Mesenchymal stem cell (in vitro differentiated cells and primary cell): ENCODE measurements at places on chromosomes 5 and 9.

DNA sequence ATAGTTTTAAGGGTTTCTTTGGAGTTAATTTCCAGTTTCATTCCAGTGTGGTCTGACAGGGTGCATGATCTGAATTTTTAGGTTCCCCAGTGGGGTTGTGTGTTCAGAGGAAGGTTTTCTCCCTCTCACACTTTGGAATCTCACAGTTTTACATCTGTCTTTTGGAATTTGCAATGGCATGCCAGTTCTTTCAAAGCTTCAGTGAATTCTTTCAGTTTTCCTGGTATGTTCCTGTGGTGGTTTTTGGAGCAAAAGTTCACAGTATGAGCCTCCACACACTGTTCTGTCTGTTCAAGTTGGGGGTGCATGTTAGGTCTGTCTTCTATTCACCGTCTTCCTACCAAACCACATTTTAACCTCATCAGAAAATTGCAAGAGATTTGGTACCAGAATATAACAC, 624.2 kb downstream of the KCTD16 start:
- H3K27ac ChIP-seq, result no peak overlapping the region
- no peak overlapping the region for H3K4me3 ChIP-seq
- H3K27me3 ChIP-seq, result no peaks in the 10 kb centered on the region
- DNase-seq, result peak; percentile 1
- H3K4me1 ChIP-seq, result no peaks in the 10 kb centered on the region
- no peaks in the 10 kb centered on the region for H3K36me3 ChIP-seq

DNA sequence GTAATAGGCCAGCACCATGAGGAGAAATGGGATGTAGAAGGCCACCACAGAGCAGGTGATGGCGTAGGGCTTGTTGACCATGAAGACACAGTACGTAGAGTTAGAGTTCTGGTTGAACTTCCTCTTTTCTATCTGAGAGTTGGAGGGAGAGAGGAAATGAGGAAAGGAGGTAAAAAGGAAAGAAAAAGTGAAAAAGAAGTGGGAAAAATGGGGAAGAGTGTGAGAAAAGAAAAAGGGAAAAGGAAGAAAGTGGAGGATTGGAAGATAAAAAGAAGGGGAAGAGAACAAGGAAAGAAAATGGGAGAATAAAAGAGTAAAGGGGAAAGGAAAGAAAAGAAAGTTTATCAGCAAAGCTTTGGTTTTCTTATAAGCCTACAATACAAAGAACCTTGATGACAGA, 126.1 kb downstream of the FBXO38 start:
- no peaks in the 10 kb centered on the region for H3K27me3 ChIP-seq
- H3K4me1 ChIP-seq, result no peaks in the 10 kb centered on the region
- no peaks in the 10 kb centered on the region for H3K36me3 ChIP-seq
- no peak overlapping the region for H3K4me3 ChIP-seq

DNA sequence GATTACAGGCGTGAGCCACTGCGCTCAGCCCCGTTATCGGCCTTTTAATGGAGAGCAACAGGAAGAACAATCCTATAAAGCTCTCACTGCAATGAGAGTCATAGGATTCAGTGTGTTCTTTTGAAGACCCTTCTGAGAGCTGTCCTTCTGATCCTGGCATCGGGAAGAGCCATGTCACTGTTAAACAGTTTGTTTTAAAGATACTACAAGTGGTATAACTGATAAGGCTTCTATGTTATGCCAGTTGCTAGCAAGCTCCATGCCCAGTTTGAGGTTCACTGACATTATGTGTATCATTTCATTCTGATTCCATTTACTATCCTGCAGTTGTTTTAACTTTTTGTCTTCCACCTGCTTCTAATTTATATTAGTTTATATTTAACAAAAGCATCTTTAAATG, 55.8 kb downstream of the GNAQ start:
- peaks cover 4% of the 10 kb centered on the region for H3K4me1 ChIP-seq
- no peaks in the 10 kb centered on the region for H3K36me3 ChIP-seq
- H3K4me3 ChIP-seq, result no peak overlapping the region
- no peak for DNase-seq

DNA sequence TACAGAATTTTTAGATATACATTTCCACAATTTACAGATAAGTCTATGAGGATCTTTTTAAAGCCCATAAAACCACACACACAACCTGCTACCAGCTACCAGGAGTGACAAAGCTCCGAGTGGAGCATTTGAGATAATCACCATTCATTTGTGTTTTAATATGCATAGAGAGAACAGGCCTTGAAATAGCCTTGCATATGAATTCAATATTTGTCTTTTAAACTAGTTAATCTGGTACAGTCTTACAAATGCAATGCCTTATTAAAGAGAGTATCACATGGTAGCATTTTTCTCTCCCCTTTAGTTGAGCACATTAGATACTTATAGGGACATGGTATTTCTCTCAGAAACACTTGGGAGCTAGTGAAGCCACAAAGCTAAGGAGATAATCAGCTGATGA, 49.1 kb downstream of the SEMA5A start:
- H3K4me1 ChIP-seq, result peaks cover 2% of the 10 kb centered on the region
- DNase-seq, result no peak
- no peaks in the 10 kb centered on the region for H3K27me3 ChIP-seq
- H3K36me3 ChIP-seq, result no peaks in the 10 kb centered on the region

- no peak overlapping the region for H3K27ac ChIP-seq
- no peaks in the 10 kb centered on the region for H3K27me3 ChIP-seq
- peaks cover 3% of the 10 kb centered on the region for H3K36me3 ChIP-seq
- DNase-seq, result peak; percentile 30
- H3K4me3 ChIP-seq, result no peak overlapping the region
Observed at GRCh38 chr5:120655828-120656435, 191.8 kb downstream of the PRR16 start.

DNA sequence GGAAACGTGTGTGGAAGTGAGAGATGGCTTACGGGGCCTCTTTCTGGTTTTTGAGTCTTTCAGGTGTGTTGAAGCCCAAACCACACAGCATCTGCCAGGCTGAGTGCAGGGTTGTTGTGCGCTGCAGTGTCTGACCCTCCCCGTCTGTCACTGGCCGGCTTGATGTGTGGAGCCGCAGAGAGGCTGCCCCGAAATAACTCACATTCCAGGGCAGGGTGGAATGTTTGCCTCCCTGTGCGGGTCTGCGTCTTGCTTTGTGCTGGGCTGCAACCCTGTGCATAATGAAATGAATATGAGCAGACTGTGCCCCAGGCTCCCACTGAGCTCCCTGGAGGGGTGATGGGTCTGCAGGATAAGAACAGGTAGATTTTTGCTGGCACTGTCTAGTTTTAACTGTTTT, 9.9 kb upstream of the PLEKHG4B start:
- peak; percentile 15 for DNase-seq
- H3K36me3 ChIP-seq, result no peaks in the 10 kb centered on the region
- peaks cover 66% of the 10 kb centered on the region for H3K27me3 ChIP-seq
- peak overlapping the region; percentile 15 for H3K27ac ChIP-seq

DNA sequence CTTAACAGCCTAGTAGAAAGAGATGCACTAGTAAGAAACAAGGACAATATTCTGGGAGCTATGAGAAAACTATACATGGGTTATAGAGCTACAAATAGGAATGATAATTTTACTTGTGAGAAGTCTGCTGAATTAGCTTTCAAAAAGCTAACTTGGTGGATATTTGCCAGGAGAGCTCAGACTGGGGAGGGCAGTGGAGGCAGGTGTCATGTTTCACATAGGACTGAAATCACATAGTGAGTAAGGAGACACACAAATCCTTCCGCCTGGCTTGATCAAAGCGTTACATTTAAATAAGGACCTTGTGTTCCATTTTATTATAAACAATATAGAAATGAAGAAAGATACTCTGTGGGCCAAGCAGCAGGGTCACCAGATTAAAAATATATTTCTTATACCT, 235.0 kb downstream of the ISL1 start:
- no peak overlapping the region for H3K4me3 ChIP-seq
- H3K36me3 ChIP-seq, result no peaks in the 10 kb centered on the region
- no peak for DNase-seq

DNA sequence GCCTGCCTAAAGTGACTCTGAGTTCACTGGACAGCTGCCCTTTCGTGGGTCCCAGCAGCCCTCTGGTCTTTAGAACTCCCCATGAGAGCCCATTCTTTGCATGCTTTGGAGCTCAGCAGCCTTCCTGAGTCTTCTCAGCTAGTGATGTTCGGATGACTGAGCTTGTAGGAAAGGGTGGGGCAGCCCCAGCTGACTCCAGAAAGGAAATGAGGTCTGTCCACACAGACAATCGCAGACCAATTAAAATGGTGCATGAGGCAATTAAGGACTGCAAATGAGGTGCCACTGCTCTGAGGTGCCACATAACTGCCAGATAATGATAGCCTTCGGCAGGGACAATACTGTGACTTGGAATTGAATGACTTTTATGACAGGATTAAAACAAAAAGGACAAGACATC, 25.4 kb upstream of the TOMM5 start:
- no peaks in the 10 kb centered on the region for H3K4me1 ChIP-seq
- no peak overlapping the region for H3K27ac ChIP-seq
- H3K27me3 ChIP-seq, result no peaks in the 10 kb centered on the region
- DNase-seq, result no peak
- no peaks in the 10 kb centered on the region for H3K36me3 ChIP-seq
- H3K4me3 ChIP-seq, result no peak overlapping the region

- H3K27me3 ChIP-seq, result peaks cover 9% of the 10 kb centered on the region
- H3K4me1 ChIP-seq, result peaks cover 43% of the 10 kb centered on the region
- DNase-seq, result peak; percentile 57
- H3K4me3 ChIP-seq, result peak within 1 kb of the TSS; percentile 85
- H3K27ac ChIP-seq, result peak within 1 kb of the TSS; percentile 88
Observed at GRCh38 chr5:132777209-132778069, at the start of gene SEPTIN8. Gene SEPTIN8, minus strand, starts transcription at chr5:132777239. Its CDS starts 102 bp downstream, at chr5:132777137.

DNA sequence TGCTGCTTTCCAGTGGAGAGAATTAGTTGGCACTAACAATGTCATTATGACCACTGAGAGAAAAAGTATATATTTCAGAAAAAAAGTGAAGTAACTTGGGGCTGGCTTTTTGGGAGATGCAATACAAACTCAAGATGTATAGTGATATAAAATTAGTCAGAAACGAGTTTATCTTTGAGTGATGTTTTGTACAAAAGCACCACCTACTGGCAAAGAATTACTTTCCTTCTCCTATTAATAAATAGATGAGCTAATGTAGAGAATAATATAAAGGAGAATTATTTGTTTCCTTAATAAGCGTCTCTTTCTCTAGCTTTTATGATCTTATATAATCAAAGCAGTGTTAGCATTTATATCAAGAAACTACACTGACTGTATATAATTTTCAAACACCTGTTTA, 158.8 kb downstream of the MEF2C start:
- no peaks in the 10 kb centered on the region for H3K4me1 ChIP-seq
- no peak overlapping the region for H3K27ac ChIP-seq
- peak; percentile 20 for DNase-seq

- no peaks in the 10 kb centered on the region for H3K27me3 ChIP-seq
- DNase-seq, result peak; percentile 68
- H3K4me1 ChIP-seq, result peaks cover 17% of the 10 kb centered on the region
- H3K36me3 ChIP-seq, result no peaks in the 10 kb centered on the region
- no peak overlapping the region for H3K4me3 ChIP-seq
Observed at GRCh38 chr5:150209099-150209635, 19.3 kb downstream of the SLC6A7 start.

GRCh38 chr5:50929174-50929573, 262.7 kb downstream of the PARP8 start:
- no peaks in the 10 kb centered on the region for H3K27me3 ChIP-seq
- no peak for DNase-seq

DNA sequence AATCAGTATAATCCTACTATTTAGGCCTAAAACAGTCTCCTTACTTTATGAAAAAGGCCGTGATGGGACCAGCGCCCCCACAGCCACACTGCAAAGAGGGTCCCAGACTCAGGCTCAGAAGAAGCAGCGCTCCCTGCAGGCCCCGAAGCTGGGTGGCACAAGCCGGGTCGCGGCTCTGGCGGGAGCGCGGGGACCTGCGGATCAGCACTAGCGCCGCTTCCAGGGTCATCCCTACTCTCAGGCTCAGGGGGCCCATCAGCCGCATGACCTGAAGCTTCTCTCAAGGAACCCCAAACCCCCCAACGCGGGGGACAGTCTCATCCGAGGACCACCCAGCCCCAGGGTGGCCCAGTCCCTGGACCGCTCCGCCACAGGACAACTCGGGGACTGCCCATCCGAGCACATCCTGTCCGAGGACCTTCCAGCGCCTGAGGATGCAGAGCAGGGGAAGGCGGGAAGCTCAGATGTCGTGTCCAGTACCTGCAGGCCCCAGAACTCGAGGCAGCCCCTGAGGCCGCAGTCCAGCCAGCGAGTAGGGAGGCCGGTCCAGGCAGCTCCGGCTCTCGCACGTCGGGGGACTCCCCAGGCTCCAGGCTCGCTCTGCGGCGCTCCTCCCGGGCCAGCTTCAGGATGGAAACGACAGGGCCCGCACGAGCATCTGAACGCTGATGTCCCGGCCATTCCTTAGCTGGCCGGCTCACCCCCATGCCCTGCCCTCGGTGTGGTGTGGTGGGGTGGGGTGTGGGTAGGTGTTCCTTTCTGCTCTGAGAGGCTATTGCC, 32.4 kb upstream of the CDK20 start:
- H3K27me3 ChIP-seq, result no peaks in the 10 kb centered on the region
- no peaks in the 10 kb centered on the region for H3K36me3 ChIP-seq
- H3K4me3 ChIP-seq, result no peak overlapping the region

DNA sequence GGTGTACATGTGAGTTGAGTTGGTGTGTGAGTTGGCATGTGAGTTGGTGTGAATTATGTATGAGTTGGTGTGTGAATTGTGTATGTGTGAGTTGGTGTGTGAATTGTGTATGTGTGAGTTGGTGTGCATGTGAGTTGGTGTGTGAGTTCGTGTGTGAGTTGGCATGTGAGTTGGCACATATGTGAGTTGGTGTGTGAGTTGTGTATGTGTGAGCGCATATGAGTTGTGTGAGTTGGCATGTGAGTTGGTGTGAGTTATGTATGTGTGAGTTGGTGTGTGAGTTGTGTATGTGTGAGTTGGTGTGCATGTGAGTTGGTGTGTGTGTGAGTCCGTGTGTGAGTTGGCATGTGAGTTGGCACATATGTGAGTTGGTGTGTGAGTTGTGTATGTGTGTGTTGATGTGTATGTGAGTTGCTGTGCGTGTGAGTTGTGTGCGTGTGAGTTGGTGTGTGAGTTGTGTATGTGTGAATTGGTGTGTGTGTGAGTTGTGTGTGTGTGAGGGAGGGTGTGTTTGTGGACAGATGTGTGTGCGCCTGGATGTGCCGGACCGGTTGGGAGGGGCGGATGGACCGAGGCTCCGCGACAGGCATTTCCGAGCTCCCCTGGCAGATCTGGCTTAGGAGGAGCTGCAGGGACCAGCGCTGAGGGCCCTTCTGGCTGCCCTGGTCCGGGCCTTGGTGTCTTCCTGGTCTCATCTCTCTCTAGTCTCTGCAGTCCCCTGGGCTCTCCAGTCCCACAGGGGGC, 162.5 kb upstream of the IER5L start:
- DNase-seq, result no peak
- H3K36me3 ChIP-seq, result peaks cover 5% of the 10 kb centered on the region
- peaks cover 44% of the 10 kb centered on the region for H3K4me1 ChIP-seq
- H3K4me3 ChIP-seq, result no peak overlapping the region
- no peak overlapping the region for H3K27ac ChIP-seq
- no peaks in the 10 kb centered on the region for H3K27me3 ChIP-seq

DNA sequence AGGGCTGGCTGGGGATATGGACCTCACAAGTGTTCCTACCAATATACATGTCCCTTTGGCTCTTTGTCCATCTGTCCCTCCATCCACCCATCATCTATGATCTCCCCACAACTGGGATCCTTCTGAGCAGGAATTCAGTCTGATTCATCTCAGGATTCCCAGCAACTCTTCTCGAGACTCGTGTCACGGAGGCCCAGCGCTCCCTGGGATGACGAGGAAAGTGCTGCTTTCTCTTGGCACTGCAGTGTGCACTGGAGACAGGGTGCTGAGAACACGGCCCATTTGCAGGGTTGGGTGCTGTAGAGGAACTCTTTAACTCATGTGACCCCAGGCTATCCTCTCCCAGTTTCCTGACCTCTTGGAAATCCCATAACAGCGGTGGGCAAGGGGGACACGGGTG, 72.9 kb downstream of the ANGPTL2 start:
- H3K4me1 ChIP-seq, result peaks cover 8% of the 10 kb centered on the region
- H3K27me3 ChIP-seq, result no peaks in the 10 kb centered on the region
- peak; percentile 25 for DNase-seq
